Pericardium fibroblast (primary cell): ENCODE measurements at places on chromosomes 1 and 21. TPM values are rescaled to one million over a fixed set of nuclear protein-coding genes. Genes with fewer than 3 reads are reported as not detected.

EPHB2 gene
- 6.9 and 10.1 TPM in 2 replicates for total RNA-seq

TNFAIP8L2 gene
- not detected in 2 replicates for total RNA-seq

MR1 gene
- total RNA-seq = 13.3 and 15.1 TPM in 2 replicates

RNU1-2 gene
- under 0.01 TPM in 2 replicates for total RNA-seq

TSSK3 gene
- 0.70 TPM in 1 of 2 replicates, not detected in the other for total RNA-seq

BTBD19 gene
- total RNA-seq = 2.5 and 9.5 TPM in 2 replicates

RC3H1 gene
- total RNA-seq = 7.5 and 11.6 TPM in 2 replicates

LMOD1 gene
- total RNA-seq = 2.9 and 8.6 TPM in 2 replicates

SLC39A1 gene
- 93.2 and 107 TPM in 2 replicates for total RNA-seq

CFAP45 gene
- total RNA-seq = 0.12 TPM in 1 of 2 replicates, not detected in the other

SLC30A7 gene
- total RNA-seq = 17.2 and 19.2 TPM in 2 replicates

SAMD11 gene
- total RNA-seq = 4.0 and 11.7 TPM in 2 replicates

SMCP gene
- total RNA-seq = not detected in 2 replicates

CCDC185 gene
- not detected in 2 replicates for total RNA-seq

CHIT1 gene
- total RNA-seq = not detected in 2 replicates

TRPM2 gene
- total RNA-seq = not detected in 2 replicates

SPATA45 gene
- total RNA-seq = not detected in 2 replicates

DEGS1 gene
- total RNA-seq = 90.2 and 124 TPM in 2 replicates

NFASC gene
- 3.2 and 13.0 TPM in 2 replicates for total RNA-seq

LCE2C gene
- total RNA-seq = not detected in 2 replicates

IGSF5 gene
- total RNA-seq = 0.23 TPM in 1 of 2 replicates, not detected in the other

IPP gene
- total RNA-seq = 7.4 and 7.6 TPM in 2 replicates

CYP4B1 gene
- not detected in 2 replicates for total RNA-seq

RNU1-1 gene
- total RNA-seq = under 0.01 TPM in 2 replicates

KCNQ4 gene
- total RNA-seq = 0.12 TPM in 1 of 2 replicates, not detected in the other

LCE1E gene
- total RNA-seq = not detected in 2 replicates

PLEKHN1 gene
- 0.12 TPM in 1 of 2 replicates, not detected in the other for total RNA-seq

PRAMEF25 gene
- total RNA-seq = not detected in 2 replicates

PDC gene
- total RNA-seq = not detected in 2 replicates

UMODL1 gene
- total RNA-seq = not detected in 2 replicates

CRNN gene
- not detected in 2 replicates for total RNA-seq

TTC39A gene
- total RNA-seq = not detected in 2 replicates

FAM151A gene
- total RNA-seq = not detected in 2 replicates

DVL1 gene
- total RNA-seq = 48.9 and 51.7 TPM in 2 replicates

ERG gene
- total RNA-seq = 0.23 and 4.0 TPM in 2 replicates
